ENCODE measurements at places on chromosomes 7 and 10.
A peak's percentile ranks its signal among the peaks of the same experiment; 100 is the strongest.

DNA sequence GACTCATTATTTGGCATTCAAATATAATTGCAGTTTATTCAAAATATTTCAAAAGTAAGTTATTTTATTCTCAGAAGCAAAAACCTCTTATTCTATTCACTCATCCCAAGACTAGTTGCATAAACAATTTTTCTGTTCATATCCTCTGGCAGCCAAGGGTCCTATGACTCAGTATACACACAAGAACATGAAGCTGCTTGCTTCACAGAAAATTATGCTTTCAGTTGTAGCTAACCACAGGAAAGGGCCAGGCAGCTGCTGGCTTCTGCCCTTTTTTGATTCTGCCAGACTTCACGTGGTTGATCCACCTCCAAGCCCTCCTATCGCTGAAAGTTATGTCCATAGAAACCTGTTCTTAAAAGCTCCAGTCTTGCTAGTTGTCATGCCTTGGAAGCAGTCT lies 108.8 kb downstream of the ABCA13 start:
- DNase-seq = no peak

DNA sequence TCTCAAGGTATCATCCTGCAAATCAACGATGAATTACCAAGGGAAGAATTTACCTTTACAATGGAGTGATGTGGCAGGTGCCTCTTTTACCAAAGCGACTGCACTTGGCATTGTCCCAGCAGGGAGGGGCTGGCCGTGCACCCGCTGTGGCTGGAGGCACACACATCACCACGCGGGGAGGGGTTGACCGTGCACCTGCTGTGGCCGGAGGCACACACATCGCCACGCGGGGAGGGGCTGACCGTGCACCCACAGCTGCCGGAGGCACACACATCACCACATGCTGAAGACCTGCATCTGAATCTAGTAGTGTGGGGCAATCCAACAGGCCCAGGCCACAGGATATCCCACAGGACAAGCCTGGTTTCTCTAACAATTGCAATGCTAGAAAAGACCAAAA lies 493.5 kb downstream of the DNAJB6 start:
- DNase-seq = no peak

DNA sequence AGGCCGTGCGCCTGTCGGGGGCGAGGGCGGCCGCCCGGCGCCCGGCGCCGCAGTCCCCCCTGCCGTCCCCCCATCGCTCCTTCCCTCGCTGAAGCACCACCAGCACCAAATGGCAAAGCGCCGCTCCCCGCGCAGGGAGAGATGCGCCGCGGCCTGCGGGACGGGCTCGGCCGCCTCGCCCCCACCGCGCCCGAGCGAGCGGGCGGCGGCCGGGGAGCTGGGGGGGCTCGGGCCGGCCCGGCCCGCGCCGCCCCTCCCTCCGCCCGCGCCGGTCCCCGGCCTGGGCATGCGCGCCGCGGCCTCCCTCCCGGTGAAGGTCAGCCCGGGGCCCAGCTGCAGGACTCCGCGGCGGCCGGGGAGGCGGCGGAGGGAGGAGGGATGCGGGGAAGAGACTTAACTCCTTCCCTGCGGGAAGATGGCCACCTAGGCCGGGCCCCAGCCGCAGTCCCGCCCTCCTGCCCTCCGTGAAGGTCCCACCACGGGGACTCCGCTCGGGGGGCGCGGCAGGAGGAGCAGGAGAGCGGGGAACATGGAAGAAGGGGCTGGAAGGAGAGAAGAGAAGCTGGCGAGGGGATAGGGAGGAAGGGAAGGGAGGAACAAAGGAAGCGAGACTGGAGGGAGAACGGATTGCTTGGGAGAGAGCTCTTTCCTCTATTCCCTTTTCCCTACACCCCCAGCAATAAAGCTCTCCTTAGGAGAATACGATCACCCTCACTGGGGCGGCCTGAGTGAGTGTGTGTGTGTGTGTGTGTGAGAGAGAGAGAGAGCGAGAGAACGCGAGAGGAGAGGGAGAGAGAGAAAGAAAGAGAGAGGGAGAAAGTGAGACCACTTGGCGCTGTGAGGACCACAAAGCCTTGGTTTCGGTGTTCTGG lies 3.4 kb upstream of the SMARCD3 start:
- DNase-seq = peak; percentile 94

DNA sequence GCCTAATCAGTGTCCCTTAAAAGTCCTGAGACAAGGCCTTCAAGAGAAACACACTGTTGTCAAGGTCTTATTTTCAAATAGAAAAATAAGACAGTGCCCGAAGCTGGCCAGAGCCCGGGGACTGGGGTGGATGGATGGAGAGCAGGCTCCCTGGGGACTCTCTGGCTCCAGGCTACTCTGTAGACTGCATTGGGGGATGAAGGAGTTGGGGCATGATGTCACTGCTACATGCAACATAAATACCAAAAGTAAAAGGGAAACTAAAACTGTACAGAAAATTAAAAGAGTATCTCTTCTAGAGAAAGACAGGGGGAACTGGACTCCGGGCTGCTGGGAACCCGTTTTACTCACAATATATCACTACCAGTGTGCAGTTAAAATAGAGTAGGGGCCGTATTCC lies 629.8 kb downstream of the KCNMA1 start:
- no peak for DNase-seq

- DNase-seq = peak; percentile 60
Observed at GRCh38 chr10:129655007-129655678, 188.1 kb downstream of the MGMT start.

- DNase-seq = no peak
Observed at GRCh38 chr10:33306126-33306525, 28.3 kb downstream of the NRP1 start.

All from upper lobe of left lung (tissue), 6 donors.